Activated T-cell treated with anti-CD3 and anti-CD28 coated beads, Interleukin-2, amount 50 U/mL, for 24 hours (primary cell): ENCODE measurements at places on chromosomes 1 and 21.

GRCh38 chr1:183285746-183286145 lies 99.7 kb downstream of the LAMC2 start:
- no peak for DNase-seq

DNA sequence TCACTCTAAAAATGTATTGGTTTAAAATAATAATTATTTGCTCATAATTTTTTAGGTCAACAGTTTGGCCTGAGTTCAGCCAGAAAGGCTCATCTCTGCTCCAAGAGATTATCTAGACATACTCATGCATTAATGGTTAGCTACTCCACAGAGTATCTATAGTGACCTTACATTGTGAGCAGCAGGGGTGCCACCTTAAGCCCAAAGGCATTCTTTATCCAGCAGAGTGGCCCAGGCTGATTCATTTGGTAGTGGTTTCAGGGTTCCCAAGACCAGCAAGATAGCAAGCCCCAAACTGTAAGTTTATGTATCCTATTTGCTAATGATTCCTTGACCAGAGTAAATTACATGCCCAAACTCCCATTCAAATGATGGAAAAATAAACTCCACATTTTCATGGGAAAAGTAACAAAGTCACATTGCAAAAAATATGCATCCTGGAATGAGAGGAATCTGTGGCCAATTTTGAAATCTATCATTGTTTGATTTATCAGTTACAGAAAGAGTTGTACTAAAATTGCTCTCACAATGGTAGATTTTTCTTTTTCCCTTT lies 182.6 kb upstream of the KCNK2 start:
- no peak for DNase-seq

- no peak for DNase-seq
Measured at GRCh38 chr1:30818568-30819243, 61.1 kb upstream of the LAPTM5 start.

GRCh38 chr21:22855581-22855980 lies 1857.4 kb downstream of the NCAM2 start:
- DNase-seq: no peak

DNA sequence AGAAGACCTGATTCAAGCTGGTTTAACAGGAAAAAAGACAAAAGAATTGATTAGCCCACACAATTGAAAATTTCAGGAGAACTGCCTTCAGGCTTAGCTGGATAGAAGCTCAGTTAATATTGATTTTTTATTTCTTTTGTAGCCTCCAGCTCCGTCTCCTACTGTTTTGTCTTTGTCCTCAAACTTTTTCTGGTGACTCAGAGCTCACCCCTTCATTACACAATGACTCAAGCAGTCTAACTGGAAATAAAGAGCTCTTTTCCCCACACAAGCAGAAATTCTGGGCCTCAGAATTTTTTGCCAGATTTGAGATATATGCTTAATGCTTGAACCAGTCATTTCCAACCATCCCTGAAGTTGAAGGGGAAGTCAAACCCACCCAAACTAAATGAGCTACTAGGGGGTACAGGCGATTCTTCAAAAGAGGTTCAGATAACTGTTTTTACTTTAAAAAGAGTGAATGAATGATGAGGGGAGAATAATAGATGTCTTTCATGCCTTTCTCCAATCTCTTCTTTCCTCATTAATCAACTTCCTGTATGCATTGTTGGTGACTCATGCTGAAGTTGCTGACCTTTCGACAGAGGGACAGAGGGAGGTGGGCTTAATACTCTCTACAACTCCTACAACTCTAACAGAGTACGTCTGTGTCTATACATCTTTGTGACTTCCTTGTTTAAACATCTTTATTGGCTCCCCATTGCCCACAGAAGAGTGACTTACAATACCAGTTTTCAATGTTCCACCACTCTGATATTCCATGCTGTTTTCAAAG lies 6.2 kb upstream of the ACP6 start:
- DNase-seq: no peak

DNA sequence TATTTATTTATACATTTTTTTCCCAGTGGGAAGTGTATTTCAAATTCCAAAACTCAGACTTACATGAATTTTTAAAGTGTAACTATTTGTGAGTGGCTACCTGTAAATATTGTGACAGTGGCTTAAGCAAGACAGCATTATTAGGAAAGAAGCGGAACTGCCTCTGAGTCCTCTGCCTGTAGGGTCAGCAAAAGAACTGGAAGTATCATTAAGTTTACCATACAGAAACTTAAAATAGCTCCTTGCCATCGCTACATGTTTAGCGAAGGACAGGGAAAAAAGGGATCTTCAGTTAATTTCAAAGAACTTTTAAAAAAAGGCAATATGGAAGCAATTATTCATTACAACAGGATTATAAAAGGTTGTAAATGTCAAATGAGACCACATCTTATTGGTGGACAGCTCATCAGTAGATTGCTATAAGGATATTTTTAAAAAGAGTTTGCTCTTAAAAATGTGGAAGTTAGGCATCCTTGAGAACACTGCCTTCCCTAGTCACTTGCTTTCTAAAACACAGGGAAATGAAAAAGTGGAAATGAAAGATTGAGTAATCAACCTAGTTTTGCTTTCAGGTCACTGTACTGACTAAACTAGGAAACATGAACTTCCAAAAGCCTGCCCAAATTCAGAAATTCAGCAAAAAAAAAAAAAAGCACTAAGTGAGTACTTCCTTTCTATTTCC lies 39.2 kb downstream of the NSL1 start:
- DNase-seq: no peak

DNA sequence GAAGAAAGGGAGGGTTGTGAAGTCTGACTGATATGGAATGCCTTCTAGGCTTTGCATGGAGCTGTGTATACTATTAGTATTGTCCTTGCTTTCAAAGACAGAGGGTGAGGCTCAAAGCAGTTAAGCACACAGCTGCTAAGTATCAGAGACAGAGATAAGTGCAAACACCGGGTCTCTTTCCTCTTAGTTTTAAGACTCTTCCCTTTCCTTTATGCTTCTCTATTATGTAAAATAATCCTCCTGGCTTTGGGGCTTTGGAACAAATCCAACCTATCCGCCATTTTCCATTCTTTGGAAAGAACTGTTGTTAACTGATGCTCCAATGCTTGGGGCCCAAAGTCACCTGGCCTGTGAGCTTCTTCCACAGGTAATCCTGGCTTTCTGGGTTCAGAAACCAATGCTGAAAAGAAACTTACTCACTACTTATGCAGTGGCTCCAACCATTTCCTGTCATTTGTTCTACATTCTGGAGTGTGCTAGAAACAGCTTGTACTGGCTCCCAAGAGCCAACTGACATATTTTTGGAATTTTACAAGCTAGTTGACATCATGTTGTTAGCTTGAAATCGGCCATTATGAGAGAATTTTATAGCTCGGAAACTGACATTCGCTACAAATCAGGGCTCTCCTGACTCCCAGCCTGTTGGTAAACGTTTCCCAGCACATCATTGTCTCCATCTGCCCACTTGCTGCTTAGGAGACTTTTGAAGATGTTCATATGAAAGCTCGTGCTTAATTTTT lies 67.5 kb downstream of the DNTTIP2 start:
- DNase-seq: no peak

- DNase-seq: no peak
Measured at GRCh38 chr1:246128494-246129069, 378.5 kb downstream of the SMYD3 start.

DNA sequence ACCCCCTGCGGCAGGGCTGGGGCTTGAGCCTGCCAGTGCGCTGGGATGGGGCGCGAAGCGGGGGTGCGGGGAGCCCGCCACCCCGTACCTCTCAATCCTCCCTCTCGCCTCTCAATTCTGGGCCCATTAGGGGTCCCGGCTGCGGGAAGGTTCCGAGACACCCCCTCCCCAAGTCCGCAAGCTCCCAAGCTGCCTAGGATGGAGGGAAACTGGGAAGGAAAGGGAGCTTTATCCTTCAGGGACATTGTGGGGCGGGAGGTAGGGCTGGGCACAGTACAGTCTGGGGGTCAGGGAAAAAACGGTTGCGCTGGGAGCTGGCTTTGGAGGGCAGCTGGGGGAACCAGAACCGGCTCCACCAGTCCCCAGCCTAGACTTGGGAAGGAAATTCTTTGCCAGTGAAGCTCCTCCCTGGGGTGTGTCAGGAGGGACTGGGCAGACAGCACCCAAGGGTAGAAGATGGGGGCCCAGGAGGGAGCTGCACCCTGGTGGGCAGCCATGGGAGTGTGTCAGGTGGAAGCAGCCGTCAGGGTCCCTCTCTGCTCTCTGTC lies 904 bp downstream of the GJB3 start:
- DNase-seq: no peak

DNA sequence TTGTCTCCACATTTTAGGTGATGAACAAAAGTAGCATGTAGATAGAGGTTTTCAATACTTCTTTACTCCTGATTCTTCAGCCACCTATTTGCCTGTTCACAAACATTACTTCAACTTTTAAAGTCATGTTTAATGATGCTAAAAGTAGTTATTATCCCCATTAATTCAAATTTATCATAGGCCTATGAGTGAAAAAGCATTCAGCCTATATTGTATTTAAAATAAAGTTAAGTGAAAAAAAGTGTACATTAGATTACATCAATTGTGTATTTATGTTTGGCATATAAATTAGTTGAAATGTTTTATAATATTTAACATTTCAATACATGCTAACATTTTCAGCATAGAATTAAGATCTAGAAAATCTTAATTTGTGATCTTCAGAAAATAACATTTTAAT lies 10.5 kb downstream of the CDKN2C start:
- no peak for DNase-seq

DNA sequence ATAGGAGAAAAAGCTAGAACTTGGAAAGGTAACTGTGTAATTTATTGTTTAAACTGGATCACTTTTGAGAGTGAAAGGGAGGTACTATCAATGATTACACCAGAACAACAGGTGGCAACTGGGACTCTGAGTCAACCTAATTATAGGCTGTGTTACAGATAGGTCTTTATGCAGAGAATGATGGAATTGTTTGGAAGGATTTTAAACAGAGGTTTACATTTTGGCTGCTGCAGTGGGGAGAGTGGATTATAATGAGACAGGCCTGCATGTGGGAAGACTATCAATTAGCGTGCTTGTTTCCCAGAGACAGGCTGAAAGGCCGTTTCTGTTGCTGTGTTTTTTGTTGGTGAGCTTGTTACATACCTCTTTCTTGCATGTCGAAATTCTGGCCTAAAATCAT lies 432.9 kb downstream of the PLA2G4A start:
- DNase-seq: no peak

- no peak for DNase-seq
Measured at GRCh38 chr1:151739590-151740355, 18.5 kb downstream of the RIIAD1 start.
